Ascending aorta (tissue), 2 donors: ENCODE measurements at places on chromosomes 6 and 20.

GRCh38 chr6:28537065-28537464 is 11.4 kb downstream of the GPX5 start:
- DNase-seq, result no peak

GRCh38 chr20:40370800-40371199 is 318.2 kb downstream of the MAFB start:
- no peak for DNase-seq

- no peak for DNase-seq
These were observed 10.4 kb upstream of the SSTR4 start for GRCh38 chr20:23024701-23025100.

DNA sequence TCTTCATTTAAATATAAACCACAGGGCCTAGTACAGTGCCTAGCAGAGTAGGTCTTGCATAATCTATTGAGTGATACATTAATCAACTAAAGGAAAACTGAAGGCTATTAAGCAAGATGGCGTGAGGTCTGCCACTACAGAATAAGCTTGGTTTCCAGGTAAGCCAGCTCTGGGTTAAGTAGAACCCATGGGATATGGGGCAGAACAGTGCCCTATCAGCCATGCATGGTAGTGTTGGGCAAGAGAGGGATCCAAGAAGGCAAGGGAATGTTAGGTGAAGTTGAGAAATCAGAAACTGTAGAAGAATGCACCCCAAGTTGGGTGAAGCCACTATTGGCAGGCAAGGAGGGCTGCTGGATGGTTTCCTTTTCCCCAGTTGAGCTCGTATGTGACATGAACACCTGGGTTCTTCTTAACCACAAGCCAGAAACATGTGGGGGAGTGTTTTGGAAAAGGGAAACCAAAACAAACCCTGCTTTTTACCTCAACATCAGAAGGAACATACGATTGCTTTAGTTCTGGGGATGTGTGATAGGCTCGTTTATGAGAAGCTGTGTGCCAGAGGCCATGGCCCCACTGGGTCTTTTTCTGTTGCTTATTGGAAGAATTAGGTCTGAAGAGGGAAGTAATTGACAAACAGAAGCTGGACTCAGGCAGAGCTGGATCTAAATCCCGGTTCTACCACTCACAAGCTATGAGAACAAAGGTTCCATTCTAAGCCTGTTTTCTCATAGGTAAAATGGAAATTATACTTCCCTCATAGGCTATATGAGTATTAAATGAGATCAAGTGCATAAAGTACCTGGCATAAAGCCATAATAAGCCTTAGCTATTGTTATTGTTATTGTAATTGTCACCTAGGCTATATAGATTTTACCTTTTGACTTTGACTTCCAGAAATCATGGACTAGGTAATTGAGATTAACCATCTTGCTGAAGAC is 33.5 kb downstream of the NEDD9 start:
- no peak for DNase-seq

GRCh38 chr6:53461041-53461656 is 83.8 kb downstream of the GCLC start:
- no peak for DNase-seq

DNA sequence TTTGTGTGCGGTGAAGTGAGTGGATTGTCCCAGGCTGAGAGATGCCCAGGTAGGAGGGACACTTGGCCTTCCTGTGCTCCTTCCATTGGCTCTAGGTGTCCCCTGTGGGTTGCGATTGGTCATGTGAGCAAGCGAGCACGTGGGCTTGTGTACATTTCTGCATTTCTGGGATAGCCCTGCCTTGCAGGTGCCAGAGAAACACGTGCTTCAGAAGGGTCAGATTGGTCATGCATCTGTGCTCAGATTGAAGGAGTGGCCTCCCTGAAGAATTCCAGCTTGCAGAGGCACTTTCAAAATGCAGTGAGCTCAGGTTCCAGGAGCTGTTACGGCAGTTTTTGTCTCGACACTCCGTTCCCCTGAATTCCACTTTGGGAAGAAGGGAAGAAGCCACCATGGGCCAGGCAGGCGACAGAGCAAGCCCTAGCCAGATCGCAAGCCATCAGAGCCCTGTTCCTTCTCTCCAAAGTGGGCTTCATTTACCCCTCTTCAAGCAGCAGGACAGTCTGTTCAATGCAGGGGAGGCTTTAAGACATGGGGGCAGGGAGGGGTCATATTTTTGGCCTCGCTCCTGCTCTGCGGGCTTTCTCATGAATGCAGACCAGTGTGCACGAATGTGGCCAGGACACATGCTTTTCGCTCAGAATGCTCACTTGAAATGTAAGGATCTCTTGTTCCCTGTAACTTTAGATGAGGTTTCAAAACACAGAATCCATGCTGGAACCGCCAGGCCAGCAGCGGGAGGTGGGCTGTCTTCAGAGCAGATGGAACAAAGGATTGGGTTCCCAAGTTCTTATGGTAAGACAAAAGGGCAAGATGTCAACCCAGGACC is 78.6 kb upstream of the AKAP12 start:
- no peak for DNase-seq

GRCh38 chr6:92124200-92124651 is 1295.1 kb downstream of the EPHA7 start:
- no peak for DNase-seq

DNA sequence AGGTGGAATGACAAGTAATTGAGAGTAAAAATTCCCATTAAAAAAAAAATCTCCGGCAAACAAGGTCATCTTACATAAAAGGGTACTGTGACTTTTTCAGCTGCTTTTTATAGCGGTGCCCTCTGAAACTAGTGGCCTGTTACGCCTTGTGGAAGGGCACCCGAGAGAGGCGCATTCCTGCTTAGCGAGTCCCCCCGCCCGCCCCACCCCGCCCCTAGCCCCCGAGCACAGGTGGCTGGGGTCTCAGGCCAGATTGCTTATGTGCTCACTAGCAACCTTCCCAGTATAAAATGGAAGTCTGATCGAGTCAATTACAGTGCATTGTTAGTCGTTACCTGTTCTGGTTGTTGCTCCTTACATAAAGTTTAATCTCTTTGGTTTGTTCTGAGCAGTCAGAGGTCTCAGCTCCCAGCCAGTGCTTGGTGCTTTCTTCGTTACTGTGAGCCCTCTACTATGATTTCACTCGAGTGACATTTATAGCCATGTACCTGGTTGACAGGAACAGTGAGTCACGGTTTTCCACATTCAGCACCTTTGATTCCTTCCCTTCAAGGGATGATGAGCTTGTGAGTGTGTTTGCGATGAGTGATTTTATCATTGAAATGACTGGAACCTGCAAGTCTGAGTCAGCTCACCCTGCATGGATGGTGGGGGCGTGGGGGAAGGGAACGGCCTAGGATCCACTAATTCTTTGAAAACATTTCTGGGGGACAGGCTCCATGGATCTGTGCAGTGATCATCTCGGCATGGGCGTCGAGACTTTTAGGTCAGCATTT is 47.6 kb downstream of the ZDHHC14 start:
- DNase-seq, result no peak

- no peak for DNase-seq
These were observed 892.8 kb downstream of the TFAP2A start for GRCh38 chr6:9522101-9522500.

GRCh38 chr6:41605649-41606048 is 32.6 kb upstream of the MDFI start:
- no peak for DNase-seq

DNA sequence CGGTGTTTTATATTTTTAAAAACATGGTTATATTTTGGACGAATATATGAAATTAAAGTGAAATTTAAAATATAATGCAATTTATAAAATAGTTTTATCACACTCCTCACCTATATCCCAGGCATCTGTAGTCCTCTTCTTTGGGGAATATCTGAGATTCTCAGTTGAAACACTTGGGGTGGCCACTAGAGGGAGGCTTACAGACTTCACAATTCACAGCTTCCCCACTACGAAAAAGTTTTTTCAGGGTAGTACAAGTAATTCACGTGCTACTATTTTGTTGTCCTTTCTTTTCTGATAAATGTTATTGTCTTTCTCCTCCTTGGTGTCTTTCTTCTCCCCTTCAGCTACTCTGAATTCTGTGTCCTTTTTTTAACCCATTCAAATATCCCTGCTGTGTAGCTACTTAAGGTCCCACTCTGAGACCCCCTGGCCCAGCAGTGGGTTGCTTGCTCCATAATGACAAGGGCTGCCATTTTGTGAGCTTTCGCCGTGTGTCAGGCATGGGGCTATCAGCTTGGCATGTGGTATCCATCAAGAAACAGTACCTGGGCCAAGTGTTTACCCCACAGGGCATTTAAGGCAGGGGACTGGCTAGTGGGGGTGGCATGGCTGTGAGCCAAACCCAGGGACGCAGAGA is 43.6 kb upstream of the PHACTR3 start:
- no peak for DNase-seq

DNA sequence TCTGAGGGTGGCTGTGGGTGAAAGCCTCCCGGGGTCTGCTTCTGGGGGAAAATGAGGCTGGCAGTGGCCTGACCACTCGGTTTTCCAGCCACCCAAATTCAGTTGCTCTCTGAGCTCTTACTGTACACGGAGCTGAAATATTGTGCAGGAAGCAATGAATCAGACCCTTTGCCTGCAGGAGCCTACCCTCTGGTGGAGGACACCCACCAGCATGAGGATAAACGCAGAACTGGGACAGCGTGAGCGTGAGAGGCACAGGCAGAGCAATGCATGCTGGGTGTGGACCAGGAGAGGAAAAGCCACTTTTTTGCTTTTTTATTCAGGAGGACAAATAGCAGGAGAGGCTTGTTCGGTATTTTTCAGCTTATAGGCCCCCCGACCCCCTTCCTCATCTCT is 298.0 kb downstream of the QKI start:
- DNase-seq, result no peak

DNA sequence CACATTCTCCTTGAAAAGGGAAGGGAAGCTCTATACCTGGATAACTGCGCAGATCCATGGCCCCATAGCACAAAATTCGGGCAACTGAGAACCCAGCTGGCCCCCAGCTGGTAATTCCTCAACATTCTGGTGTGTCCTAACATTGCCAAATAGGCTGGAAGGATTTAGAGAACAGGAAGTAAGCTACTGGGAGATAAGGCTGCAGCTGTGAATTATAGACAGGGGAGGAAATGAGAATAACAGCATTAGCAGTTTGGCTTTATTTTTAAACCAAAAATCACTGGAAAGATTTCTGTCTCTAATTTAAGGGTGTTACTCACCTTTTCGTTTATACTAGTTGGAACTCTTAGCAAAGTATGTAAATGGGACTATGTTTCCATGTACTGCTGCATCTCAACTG is 97.2 kb downstream of the TULP4 start:
- DNase-seq, result no peak

DNA sequence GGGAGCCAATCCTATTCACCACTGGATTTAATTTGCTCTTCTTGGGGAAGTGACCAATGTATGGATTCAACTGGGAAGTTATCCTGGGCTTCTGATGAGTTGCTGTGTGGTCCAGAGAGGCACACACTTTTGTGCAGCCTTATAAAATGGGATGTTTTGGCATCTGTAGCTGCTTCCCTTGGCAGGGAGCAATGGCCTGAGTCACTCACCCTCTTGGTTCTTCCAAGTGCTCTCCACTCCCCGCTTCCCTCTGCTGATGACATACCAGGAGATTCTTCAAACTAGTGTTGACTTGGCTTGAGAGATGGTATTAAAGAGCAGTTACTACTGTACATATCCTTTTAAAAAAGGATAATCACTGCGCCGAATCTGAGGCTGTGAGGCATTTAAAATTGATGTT is 105.8 kb downstream of the JARID2 start:
- peak; percentile 70 for DNase-seq

GRCh38 chr6:10838794-10839333 is 525 bp upstream of the MAK start:
- no peak for DNase-seq

- no peak for DNase-seq
These were observed 82.2 kb upstream of the LRFN2 start for GRCh38 chr6:40669343-40669742.

- no peak for DNase-seq
These were observed 242.9 kb downstream of the TBX18 start for GRCh38 chr6:84521511-84521910.

DNA sequence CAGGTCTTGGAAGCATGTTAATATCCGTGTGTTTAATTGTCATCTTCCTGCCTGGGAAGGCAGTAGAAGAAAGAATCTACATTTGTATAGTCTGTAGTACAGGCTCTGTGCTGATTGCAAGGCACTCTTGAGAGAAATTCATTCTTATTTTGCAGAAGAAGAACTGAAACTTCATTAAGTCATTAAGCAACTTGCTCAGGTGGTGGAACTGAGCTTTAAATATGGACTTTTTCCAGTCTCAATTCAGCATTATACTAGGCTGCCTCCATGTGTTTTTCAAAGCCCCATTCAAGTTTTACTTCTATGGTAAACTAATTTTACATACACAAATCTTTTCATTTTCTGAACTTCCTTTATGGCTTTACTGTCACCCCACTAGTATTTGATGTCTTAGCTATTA is 18.7 kb downstream of the ZNF451 start:
- DNase-seq, result no peak

GRCh38 chr20:46400253-46400652 is 6.2 kb downstream of the ELMO2 start:
- no peak for DNase-seq

DNA sequence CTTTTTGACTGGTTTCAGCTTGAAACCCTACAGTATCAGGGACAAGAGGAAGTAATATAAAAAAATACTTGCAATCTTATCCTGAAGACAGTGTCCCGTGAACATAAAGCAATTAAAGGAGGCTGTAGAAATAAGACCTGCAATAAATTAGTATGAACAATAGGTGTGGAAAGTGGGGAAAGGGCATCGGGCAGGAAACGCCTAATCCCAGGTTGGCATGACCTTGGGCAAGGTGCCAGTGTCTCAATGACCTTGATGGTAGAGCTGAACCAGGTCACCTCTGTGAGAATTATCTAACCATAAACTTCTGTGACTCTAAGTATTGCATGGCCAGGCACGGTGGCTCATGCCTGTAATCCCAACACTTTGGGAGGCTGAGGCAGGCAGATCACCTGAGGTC is 115.2 kb downstream of the LY86 start:
- no peak for DNase-seq

DNA sequence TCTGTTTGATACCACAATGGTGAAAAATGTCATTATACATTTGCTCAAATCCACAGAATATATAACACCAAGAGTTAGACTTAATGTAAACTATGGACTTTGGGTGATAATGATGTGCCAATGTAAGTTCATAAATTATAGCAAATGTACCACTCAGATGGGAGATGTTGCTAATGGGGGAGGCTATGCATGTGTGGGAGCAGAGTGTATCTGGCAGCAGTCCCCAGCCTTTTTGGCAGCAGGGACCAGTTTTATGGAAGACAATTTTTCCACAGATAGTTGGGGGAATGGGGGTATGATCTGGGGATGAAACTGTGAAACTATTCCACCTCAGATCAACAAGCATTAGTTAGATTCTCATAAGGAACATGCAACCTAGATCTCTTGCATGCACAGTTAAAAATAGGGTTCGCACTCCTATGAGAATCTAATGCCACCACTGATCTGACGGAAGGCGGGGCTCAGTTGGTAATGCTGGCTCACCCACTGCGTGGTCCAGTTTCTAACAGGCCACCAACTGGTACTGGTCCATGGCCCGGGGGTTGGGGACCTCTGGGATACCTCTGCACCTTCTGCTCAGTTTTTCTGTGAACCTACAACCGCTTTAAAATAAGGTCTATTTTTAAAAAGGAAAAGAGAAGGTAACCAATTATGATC is 8.0 kb downstream of the HLA-DQA1 start:
- no peak for DNase-seq

- DNase-seq, result no peak
These were observed 14.9 kb upstream of the BACH2 start for GRCh38 chr6:90311569-90311968.

GRCh38 chr6:7432391-7433120 is 42.9 kb downstream of the RIOK1 start:
- no peak for DNase-seq

- no peak for DNase-seq
These were observed 7.9 kb downstream of the SNX9 start for GRCh38 chr6:157831018-157831369.
